ENCODE measurements at places on chromosomes 2 and 18. TPM values are rescaled to one million over a fixed set of nuclear protein-coding genes. Genes with fewer than 3 reads are reported as not detected.

The CRYGD gene
- not detected for polyA plus RNA-seq

GRCh38 chr2:11863513-11864328, 117.3 kb downstream of the LPIN1 start:
- DNase-seq, result peak; percentile 55

DNA sequence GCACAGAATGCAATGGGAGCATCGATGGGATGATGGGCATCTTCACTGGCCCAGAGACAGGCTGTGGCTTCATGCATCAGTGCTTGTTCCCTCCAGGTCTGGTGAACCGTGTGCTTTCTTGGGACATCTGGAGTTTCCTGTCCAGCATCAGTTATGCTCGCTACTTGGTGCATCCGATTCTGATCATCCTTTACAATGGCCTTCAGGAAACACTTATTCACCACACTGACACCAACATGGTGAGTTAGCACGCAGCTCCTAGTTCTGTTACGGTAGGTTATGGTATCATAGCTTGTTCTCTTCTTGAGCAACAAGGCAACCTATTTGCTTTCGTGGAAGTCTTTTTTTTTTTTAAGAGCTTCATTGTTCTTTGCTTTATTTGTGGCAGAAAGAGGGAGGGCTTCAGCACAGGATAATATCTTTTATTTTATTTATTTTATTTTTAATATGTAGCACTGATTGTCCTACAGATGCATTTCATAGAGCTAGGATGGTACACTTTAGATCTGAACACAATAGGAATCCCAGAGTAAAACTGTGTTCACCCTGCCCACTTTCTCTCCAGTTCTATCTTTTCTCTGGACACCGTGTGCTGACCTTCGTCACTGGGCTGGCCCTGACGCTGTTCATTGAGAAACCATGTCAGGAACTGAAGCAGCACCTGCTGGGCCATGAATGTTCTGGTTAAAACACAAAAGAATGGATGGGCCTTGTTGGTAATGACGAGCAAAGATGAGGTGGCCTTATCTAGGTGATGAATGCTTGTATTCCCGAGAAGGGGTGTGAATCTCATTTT, 71.2 kb upstream of the SEC11C start:
- no peak for DNase-seq

The GYPC gene
- 164 TPM for polyA plus RNA-seq

The RAD51AP2 gene
- polyA plus RNA-seq, result not detected

DNA sequence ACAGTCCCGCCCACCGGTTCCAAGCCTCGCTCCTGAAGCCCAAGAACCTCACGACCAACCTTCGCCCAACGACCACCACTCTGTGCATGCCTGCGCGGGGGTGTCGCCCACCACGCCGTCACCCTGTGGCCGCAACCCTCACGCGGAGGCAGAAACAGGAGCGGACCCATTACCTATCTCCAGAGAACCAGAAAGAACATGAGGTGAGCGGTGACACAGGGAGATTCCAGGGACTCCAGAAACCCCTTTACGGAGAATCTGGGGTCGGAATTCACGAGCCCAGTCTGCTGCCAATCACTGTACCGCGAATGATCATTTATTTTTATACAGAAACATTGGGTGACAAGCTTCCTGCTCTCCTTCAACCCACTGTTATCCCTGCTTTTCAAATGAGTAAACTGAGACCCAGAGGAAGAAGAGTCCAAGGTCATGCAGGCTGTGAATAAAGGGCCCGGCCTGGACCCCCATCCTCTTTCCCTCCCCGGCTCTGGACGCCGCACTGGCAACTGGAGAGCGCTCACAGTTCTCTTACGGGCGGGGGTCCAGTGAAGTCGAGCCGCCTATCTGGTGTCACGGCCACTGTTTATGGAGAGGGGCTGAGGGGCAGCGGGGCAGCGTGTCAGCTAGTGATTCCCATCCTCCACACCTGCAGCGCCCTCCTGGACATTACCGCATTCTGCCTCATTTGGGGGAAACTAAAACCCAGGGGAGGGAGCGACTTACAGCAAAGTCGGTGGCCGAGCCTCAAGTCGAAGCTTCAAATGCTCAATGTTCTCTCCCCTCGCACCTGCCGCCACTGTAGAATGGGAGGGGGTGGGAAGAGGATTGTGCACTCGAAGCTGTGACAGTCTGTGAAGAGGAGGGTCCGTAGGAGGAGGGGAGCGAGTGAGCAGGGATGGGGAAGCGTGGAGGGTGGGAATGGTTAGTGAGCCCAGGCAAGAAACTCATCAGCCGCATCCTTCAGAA, 723 bp upstream of the SLC30A3 start:
- no peak for DNase-seq

The GAL3ST2 gene
- not detected for polyA plus RNA-seq

GRCh38 chr18:27276479-27276878, 91.4 kb upstream of the CHST9 start:
- DNase-seq, result no peak

The SDC1 gene
- not detected for polyA plus RNA-seq

DNA sequence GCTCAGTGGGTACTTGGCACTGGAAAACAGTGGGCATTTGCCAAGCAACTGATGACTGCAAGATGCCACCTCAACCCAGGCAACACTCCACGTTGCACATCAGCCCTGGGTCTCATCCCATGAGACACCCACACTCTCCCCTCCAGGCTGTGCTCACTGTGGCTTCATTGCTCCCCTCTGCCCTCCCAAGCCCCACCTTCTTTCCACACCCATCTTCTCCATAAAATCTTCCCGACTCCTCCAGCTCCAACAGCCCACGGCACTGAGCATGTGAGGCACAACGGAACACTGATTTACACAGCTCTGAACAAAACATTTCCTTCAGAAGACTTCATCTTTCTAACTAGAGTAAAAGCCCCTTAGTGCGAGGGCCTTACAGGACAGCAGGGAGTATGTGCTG, 117.8 kb upstream of the ACAA2 start:
- DNase-seq, result no peak

The ALPI gene
- polyA plus RNA-seq, result not detected

The ALPP gene
- not detected for polyA plus RNA-seq

The PRKAG3 gene
- polyA plus RNA-seq, result not detected

The POTEI gene
- polyA plus RNA-seq, result not detected

The IL1A gene
- not detected for polyA plus RNA-seq

GRCh38 chr2:109238580-109238979, 109.6 kb downstream of the SH3RF3 start:
- DNase-seq, result peak; percentile 58

The POTEC gene
- not detected for polyA plus RNA-seq

The YES1 gene
- polyA plus RNA-seq, result 2.0 TPM

The IL1RN gene
- polyA plus RNA-seq, result 1.9 TPM

The RESP18 gene
- polyA plus RNA-seq, result not detected

GRCh38 chr2:3634596-3635121, 23.3 kb upstream of the ALLC start:
- no peak for DNase-seq

The PRSS56 gene
- polyA plus RNA-seq, result not detected

- DNase-seq, result no peak
Measured at GRCh38 chr18:61388010-61388409, 54.8 kb downstream of the CDH20 start.

DNA sequence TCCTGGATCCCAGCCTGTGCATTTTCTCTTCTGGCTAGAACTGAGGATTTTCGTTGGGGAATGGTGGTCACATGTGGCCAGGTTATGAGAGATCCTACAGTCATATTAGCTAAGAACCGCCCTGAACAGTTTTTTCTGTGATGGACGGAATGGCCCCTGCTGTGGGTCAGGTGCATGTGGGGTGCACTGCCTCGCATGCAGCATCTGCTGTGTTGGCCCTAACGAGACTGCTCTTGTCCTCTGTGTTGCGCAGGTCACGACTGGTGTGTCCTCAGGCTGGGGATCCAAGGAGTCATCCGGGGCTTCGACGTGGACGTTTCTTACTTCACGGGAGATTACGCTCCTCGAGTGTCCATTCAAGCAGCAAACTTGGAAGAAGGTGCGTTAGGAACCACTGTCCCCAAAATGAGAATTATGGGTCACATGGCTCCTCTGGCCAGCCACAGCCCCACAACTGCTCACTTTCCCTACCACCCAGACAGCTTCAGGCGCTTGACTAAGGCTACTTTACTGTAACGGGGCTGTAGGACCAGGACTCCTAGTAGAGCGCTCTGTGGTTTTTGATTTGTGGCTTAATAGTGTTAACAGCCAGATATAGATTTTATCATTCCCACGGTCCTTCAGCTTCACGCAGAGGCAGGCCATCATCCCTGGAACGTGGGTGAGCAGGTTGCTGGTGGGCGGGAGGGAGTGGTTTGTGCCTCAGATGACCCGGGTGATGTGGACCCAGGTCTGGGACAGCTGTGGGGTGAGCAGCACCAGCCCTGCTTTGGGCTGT, 21.8 kb downstream of the ALLC start:
- no peak for DNase-seq

GRCh38 chr2:20592106-20593071, 58.5 kb downstream of the HS1BP3 start:
- no peak for DNase-seq

GRCh38 chr2:233480490-233481202, 85.9 kb downstream of the USP40 start:
- no peak for DNase-seq

The NT5C1B gene
- not detected for polyA plus RNA-seq

The RUFY4 gene
- not detected for polyA plus RNA-seq

- DNase-seq, result no peak
Measured at GRCh38 chr2:4662161-4662779, 958.9 kb downstream of the DCDC2C start.

GRCh38 chr2:216113572-216113971, 4.4 kb downstream of the XRCC5 start:
- DNase-seq, result no peak

DNA sequence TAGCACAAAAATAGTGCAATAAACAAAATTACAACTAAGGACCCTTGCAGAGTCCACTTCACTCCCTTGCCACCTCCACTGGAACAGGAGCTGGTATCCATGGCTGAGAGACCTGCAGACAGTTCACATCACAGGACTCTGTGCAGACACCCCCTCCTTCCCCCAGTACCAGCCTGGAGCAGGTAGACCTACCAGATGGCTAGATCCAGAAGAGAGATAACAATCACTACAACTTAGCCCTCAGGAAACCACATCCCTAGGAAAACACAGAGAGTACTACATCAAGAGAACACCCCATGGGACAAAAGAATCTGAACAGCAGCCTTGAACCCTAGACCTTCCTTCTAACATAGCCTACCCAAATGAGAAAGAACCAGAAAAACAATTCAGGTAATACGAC, 49.8 kb downstream of the FBXO15 start:
- no peak for DNase-seq

- no peak for DNase-seq
Measured at GRCh38 chr2:240906141-240906910, at the start of gene CROCC2. Gene CROCC2 (plus strand): TSS chr2:240906336. CDS start chr2:240906514, 178 bp downstream.

DNA sequence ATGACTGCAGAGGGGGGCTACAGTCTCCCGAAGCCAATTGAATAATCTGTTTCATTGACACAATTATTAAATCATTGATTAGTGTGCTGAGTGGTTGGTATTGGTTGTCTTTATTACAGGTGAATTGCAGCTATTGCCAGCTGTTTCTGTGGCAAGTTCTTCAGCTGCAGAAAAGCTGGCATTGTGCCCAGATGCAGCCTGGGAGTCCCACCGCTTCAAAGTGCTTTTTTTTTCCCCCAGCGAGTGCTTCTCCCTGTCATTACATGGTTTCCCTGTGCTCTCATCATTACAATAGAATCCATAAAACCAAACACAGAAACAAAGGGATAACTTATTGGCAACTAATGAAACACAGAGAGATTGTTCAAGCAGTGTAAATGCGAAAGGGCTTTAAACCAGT, 164.7 kb downstream of the GRB14 start:
- no peak for DNase-seq

GRCh38 chr2:54966165-54966832, 84.0 kb downstream of the RTN4 start:
- DNase-seq, result no peak

The GCKR gene
- polyA plus RNA-seq, result not detected

GRCh38 chr2:12210016-12210933, 463.8 kb downstream of the LPIN1 start:
- no peak for DNase-seq

DNA sequence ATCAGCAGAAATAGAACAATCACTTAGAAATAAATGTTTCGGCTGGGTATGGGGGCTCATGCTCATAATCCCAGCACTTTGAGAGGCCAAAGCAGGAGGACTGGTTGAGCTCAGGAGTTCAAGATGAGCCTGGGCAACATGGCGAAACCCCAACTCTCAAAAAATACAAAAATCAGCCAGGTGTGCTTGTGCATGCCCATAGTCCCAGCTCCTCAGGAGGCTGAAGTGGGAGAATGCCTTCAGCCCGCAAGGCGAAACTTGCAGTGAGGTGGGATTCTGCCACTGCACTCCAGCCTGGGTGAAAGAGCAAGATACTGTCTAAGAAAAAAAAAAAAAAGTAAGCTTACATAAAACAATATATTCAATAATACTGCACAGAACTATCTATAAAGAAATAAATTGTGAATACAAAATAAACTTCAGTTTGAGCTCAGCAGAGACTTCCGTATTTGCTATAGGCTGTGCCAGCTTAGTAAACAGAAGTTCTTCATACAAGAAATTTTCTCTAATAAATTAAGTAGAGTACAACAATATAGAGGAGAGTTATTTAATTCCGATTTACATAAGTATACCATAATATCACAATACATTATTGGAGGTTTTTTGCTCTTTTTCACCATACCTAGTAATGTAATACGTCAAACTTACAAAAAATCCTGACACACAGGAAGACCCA, 43.6 kb downstream of the SRBD1 start:
- no peak for DNase-seq

GRCh38 chr2:128197059-128197458, 106.1 kb downstream of the UGGT1 start:
- no peak for DNase-seq

GRCh38 chr2:221102896-221103688, 469.0 kb downstream of the EPHA4 start:
- no peak for DNase-seq

The KIF1A gene
- not detected for polyA plus RNA-seq

DNA sequence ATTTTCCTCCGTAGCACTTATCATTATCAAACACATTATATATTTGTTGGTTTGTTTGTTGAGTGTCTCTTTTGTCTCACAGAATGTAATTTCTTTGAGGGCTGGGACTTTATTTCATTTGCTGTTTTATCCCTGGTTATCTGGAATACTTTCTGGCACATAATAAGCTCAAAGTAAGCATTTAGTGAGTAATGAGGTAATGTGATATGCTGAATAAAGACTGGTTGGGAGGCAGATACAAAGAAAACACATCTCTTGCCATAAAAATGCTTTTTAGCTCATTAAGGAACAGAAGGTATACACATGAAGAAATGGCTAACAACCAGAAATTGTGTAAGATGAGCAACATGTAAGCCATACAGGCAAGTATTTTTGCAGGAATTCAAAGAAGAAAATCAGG, 1411.8 kb downstream of the LRP1B start:
- no peak for DNase-seq

The IL1R2 gene
- polyA plus RNA-seq, result not detected
